Stimulated activated CD8-positive, alpha-beta memory T cell treated with anti-CD3 and anti-CD28 coated beads, Interleukin-2, amount 100 ng/mL, for 1 hour (primary cell): ENCODE measurements at places on chromosomes 4 and X.

DNA sequence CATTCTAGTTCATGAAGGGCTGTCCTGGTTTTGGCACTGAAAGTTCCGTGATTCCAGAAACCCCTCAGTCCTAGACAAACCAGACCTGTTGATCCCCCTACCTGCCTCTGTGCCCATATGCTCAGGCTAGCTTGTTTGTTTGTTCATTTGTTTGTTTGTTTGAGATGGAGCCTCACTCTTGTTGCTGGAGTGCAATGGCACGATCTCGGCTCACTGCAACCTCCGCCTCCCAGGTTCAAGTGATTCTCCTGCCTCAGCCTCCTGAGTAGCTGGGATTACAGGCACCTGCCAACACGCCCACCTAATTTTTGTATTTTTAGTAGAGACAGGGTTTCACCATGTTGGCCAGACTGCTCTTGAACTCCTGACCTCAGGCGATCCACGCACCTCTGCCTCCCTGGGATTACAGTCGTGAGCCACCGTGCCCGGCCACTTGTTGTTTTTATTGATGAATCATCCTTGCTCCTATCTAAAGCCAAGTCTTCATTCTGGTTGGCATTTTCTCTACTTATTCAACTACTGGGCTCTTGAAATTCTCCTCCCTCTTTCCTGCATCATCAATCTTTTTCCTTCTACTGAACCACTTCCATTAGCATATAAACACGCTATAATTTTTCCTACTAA is 86.3 kb upstream of the BMP2K start:
- DNase-seq, result no peak

DNA sequence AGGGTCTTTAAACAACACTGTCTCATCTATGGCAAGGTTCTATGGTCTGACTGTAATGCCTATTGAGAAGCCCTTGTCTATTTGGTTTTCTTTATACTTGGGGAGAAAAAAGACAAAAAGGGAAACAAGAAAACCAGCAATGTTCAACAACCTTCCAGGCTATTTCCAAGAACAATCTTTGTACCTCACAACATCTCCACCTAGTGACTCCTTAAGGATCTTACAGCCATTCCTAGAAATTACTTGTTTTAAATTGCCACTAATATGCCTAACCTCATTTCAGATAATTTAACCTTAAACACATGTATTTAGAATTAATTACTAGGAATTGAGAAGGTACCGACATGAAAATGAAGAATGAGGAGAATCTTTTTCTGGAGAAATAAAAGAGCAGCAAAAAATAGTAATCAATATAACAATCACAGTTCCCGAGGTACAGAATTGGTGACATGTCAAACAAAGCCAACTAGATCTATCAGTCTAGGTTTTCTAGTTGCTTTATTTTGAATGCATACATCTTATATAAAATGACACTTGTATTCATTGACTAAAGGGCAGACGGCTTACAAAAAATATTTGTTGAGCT is 1.6 kb upstream of the RBM46 start:
- DNase-seq, result no peak

GRCh38 chr4:80916770-80917169 is 113.7 kb upstream of the BMP3 start:
- DNase-seq, result no peak

DNA sequence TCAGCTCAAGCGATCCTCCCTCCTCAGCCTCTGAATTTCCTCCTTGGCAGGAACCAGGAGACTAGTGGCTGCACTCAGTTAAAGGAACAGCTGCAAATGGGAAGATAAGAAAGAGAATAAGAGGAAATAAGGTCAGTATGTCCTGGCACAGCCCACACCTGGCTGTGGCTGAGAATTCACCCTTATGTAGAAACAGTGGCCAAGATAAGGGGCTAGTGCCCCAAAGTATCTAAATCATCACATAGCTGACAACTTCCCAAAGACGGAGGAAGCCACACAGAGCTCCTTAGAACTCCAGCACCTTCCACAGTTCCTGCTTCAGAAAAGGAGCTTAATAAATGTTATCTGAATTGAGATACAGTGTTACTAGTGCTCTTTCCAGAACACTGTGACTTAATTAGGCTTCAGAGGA is 2.3 kb upstream of the CHIC2 start:
- no peak for DNase-seq

- no peak for DNase-seq
Observed at GRCh38 chrX:15816438-15816809, 26.1 kb downstream of the ZRSR2 start.

GRCh38 chr4:25760518-25761157 is 102.2 kb downstream of the SEL1L3 start:
- no peak for DNase-seq

DNA sequence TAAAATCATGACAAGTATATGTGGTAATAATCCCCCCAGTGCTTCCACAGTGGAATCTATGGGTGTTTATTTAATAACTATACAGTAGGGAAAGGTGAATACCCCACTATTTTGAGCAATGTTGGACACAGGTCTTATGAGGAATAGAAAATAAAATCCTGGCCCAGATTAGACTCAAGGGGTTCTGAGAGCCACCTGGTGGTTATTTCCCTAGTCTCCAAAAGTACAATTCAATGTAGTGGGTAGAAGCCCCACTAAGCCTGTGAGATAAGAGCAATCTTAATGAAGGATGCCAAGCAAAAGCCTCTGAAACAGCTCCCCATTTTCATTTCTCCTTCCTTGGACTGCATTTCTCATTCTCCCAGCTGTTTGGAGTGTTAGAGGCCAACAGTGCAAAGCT is 328.2 kb upstream of the NR3C2 start:
- no peak for DNase-seq

GRCh38 chrX:103530545-103530944 is 11.3 kb upstream of the RAB40A start:
- no peak for DNase-seq
